ENCODE measurements at places on chromosomes 11 and 22.
A peak's percentile ranks its signal among the peaks of the same experiment; 100 is the strongest.

DNA sequence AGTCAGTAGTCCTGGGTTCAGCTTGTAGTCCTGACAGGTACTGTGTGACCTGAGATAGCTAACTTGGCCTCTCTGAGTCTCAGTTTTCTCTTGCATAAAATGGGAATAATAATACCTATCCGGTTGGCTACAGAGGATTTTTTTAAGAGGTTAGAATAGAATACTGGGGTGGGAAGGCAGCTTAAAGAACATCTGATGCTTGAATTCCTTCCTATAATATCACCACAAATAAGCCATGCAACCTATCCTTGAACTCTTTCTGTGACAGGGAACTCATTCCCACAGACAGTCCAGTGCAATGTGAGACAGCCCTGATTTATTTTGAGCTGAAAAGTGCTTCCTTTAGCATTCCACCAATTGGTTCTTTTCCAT is 110.1 kb downstream of the CCDC81 start:
- no peak for DNase-seq

DNA sequence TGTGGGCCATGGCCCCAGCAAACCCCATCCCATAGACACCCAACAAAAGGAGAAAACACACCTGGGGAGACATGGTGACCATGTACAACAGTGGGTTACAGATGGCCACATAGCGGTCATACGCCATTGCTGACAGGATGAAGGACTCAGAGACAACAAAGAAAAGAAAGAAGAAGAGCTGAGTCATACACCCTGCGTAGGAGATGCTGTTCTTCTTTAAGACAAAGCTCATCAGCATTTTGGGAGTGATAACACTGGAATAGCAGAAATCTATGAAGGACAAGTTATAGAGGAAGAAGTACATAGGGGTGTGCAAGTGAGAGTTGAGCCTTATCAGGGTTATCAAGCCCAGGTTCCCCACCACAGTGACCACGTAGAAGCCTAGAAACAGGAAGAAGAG is 4.9 kb downstream of the OR8B8 start:
- DNase-seq: no peak

GRCh38 chr11:73430326-73430725 is 54.1 kb downstream of the RELT start:
- DNase-seq: no peak

DNA sequence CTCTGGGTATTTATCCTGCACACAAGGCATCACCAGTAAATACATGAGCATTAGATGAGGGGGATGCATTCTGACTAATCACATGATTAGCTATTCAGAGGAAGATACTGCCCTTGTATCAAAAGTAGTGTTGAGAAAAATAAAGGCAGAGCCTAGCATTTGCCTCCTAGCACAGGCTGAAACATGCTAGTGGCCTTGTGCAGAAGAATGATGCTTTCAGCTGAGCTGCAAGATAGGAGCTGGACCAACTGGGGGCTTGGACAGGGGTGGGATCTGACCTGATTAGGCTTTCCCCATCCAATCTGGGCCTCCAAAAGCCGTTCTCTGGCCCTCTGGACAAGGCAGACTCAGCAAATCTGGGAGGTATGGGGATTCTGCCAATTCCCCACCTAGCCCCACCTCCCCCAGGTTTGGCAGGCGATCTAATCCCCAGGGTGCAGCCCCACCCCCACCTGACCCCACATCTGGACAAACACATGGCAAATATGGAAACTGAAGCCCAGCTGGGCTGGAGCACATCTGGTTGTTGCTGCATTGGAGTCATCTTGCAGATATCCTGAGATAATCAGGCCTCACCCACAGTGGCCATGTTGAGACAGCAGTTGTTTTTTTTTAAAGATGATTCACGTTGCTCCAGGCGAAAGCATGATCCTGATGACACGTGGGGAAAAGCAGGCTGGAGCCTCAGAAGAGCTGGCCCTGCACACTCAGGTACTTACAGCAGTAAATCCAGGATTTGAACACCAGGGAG is 4.4 kb upstream of the MISFA start:
- DNase-seq: no peak

DNA sequence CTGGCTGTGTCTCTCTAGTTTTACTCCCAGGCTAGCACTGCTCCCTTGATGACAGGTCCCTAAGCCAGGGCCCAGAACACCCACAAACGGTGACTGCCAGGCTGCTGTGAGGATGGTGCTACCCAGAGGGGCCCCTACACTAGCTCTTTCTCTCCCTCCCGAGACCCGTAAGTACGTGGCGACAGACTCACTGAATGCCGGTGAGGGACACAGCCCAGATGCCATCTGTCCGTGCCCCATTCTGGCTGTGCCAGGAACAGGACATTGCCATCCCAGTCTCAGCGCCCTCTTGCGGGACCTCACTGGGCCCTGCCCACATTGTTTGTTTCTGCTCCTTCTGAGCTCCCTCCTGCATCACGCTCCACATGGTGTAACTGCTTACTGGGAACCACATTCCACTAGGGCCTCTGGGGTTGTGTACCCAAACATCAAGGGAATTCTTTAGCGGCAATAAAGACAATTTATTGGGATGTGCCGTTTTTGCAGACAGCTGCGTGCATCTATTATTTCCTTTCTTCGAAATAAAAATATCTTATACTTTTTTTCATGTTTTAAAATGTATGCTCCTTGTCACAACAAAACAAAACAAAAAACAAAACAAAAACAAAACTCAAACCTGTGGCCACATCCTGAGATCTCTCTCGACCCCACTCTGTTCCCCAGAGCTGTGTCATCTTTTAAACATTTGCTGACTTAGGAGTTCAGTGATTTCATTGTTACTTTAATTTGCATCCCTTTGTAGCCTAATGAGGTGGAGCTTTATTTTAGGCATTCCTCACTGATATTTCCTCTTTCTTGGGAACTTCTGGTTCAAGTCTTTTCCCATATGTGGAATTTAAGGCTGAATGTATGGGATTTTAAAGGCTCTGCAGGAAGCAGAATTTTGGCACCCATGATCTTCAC is 4.4 kb upstream of the TPCN2 start:
- DNase-seq: peak; percentile 75

GRCh38 chr11:35292279-35292678 is 127.1 kb downstream of the SLC1A2 start:
- no peak for DNase-seq

GRCh38 chr11:126938718-126939117 is 61.9 kb downstream of the KIRREL3 start:
- no peak for DNase-seq

- DNase-seq: no peak
Observed at GRCh38 chr22:28817919-28818859, 17.8 kb upstream of the XBP1 start.

DNA sequence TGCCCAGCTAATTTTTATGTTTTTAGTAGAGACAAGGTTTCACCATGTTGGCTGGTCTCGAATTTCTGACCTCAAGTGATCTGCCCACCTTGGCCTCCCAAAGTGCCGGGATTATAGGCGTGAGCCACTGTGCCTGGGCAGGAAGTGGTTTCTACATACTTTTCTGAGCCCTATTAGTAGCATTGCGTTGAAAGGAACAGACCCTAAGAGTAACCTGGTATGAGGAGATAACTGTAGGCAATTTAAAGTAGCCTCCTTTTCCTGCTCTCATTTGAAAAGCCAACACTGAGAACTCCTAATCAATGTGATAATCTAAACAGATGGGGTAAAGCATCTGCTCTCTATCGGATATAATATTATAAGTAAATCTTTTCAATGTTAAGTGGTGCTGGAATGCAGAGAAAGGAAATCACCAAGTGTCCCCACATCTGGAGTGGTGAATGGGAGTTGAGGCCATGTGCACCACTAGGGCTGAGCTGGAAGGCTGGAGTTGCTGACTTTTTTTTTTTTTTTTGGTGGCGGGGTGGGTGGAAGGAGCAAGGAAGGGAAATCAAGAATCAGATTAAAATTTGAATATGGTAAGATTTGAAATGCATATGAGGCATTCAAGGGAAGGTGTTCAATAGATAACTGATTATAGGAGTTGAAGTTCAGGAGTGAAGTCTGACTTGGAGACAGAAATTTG is 20.7 kb downstream of the PDHX start:
- DNase-seq: no peak

GRCh38 chr11:49851971-49852389 is 100.2 kb upstream of the OR4C13 start:
- DNase-seq: peak; percentile 11

GRCh38 chr22:40040927-40041326 is 46.2 kb downstream of the FAM83F start:
- DNase-seq: no peak

DNA sequence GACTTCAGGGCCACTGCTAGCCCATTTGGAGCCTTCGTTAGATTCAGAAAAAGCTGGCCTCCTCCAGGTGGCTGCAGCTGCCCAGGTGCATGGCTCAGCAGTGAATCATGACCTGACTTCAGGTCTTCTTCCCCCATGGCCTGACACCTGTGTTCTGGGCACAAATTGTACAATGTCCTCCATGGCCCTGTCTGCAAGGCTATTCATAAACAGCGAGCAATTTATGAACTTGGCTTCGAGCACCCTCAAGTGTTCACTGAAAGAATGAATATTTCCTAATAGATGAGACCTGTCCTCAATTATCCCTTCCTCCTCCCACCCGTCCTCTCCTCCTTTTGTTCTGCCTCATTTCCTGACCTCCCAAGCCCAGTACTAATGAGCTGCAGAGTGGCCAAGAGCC is 12.2 kb upstream of the VPS37C start:
- no peak for DNase-seq

DNA sequence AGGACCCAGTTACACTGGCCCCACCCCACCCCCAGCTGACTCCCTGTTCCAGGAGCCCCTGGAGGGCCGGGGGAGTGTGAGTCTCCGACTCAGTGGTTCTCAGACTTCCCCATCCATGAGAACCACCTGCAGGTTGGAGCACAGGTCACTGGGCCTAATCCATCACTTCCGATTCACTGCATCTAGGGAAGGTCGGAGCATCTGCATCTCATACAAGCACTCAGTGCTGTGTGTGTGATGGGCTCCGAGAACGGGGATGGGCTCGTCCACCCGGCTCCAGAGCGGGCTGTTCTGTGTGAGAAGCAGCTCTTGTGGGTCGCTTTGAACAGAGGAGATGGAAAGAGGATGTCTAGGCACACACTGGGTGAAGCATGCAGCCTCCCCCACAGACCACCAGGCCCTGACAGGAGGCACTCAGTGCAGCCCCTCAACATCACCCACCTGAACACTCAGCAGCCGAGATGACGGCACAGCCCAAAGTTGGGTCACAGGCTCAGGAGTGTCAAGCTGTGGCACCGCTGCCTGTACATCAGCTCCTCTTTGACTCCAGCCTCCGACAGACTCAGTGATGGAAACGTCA is 541.4 kb downstream of the BRD1 start:
- no peak for DNase-seq

DNA sequence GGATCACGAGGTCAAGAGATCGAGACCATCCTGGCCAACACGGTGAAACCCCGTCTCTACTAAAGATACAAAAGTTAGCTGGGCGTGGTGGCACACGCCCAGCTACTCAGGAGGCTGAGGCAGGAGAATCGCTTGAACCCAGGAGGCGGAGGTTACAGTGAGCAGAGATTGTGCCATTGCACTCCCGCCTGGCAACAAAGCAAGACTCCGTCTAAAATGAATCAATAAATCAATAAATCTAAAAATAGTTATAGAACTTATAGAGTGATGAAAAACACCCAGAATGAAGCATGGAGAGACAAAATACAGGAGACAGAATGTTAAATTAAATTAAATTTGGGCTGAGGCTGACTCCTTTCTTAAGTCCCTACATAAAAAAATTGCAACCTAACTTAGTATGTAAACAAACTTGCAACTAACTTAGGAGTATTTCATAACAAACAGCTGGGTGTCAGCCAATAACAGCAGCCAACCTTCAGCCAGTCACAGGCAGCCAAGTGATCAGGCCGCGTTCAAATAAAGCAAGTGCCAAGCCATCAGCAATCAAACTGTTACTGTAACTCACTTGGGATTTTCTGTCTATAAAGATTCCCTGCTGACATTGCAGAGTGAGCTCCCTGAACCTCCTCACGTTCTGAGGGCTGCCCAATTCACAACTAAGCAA is 7.3 kb upstream of the TP53AIP1 start:
- no peak for DNase-seq

GRCh38 chr22:39665229-39665628 is 94.7 kb downstream of the CACNA1I start:
- no peak for DNase-seq

DNA sequence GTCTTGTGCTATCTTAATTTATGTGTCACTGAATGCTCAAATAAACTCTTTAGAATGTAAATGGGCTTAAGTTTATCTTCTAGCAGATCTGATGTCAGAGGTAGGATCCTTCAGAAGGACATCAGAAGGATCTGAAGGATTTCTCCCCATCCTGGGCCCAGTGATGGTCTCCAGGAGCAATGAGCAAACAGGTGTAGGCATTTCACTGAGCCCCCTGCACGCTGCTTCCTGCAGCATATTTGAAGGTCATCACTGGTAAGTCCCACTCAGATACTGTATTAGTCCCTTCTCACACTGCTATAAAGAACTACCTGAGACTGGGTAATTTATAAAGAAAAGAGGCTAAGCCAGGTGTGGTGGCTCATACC is 4.5 kb downstream of the GSTP1 start:
- DNase-seq: no peak

GRCh38 chr22:47289336-47289985 is 527.0 kb downstream of the TBC1D22A start:
- no peak for DNase-seq

DNA sequence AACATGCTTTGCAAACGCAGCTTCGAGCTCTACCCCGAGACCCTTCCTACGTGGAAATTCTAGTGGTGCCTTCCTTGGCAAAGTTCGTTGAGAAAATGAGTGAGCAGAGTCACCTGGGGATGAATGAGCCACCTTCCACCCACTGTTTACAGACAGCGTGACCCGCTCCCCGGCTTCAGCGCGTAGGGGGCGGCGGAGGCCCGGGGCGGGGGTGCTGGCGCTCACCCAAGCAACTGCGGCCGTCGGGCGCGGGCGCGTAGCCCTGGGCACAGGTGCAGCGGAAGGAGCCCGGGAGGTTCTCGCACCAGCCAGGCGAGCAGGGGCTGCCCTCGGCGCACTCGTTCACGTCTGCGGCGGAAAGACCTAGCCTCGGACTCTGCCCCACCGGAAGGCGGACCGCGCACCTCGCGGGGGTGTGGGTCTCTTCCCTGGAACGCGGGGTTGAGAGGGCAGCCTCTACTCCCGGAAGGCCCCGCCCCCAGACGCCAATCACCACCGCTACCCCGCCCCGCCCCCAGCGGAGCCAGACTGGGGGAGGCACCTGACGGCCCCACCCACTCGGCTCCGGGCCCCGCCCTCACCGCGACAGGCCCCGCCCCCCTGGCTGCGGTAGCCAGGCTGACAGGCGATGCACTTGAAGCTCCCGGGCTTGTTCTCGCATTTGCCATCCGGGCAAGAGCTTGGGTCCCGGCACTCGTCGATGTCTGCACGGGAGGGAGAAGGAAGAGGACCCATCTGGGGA is 11.8 kb downstream of the LTBP3 start:
- DNase-seq: no peak

- DNase-seq: no peak
Observed at GRCh38 chr11:10302359-10302743, 2.5 kb upstream of the ADM start.

DNA sequence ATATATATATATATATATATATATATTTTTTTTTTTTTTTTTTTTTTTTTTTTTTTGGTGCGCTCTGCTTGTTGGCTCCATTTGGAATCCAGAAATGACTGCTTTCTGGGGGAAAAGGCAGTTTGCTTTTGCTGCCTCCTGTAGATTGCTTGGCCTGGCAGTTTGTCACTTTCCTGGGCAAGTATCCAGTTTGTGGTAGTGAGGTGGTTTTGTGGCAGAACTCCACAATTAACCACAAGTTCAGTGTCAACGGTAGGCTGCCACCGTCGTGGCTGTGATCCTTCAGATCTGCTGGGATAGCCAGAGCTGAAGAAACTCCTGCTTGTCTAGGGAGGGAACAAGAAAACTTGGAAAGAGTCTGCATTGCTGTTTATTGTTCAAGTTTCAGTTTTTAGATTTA is 5.0 kb upstream of the PDE3B start:
- DNase-seq: no peak
